PC-3 (cell line): ENCODE measurements at places on chromosomes 4 and X. TPM values are rescaled to one million over a fixed set of nuclear protein-coding genes. Genes with fewer than 3 reads are reported as not detected.

DNA sequence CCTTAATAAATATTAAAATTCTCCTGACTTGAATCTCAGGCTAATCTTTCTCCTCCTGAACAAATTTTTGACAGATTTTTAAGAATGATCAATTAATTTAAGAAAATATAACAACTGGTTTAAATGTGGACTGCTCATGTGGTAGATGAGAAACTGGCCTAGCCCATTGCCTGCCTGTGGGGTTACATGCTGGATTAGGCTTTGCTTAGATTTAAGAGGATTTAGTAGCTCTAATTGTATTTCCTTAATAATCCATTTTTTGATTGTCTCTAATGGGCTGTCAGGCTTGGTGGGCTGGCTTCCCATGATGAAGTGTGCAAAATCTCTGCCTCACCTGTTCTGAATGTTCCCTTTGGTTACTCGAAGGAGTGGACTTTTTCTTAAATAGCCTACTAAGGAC is 27.8 kb upstream of the LIMCH1 start:
- DNase-seq = no peak

DNA sequence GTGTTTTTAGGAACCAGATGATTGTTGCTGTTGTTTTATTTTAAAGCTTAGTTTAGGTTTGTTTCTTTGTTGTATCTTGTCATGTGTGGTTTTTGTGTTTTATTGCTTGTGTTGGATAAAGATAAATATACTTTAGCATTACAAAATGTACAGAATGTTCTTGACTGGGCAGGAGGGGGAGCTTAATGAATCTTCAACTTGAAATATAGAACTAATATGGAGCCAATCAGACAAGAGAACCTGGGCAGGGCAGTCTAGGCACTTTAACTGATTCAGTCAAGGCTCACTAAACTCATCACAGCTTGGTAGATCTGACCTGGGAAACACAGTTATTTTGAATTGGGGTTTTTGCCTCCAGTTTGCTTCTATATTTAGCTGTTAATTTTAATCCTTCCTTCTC is 304.2 kb downstream of the ARHGAP24 start:
- DNase-seq = peak; percentile 24

DNA sequence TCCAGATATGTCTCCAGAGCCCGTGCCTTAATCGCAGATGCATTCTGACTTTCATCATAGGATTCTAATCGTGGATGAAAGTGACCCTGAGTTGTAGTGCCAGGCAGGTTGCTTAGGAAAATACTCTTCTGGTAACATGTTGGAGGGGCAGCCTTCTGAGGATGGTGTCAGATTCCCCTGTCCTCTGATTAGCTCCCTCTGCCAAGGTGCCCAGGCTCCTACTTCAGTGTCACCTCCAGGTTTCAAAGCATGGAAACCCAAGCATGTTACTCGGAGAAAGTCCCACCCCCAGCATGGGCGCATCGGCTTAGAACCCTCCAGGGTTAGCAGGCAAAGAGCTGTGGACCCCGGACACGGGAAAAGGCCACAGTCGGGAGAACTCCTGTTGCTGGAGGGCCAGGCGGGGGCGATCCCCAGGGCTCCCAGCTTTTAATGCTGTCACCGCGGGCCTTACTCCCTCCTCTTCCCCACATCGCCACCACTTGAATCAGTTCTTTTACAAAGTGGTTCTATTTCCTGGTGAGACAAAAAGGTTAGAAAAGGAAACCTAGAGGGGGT is 44.5 kb downstream of the TRIM2 start:
- no peak for DNase-seq

GRCh38 chr4:15757054-15757453 is 21.1 kb upstream of the CD38 start:
- DNase-seq = no peak

DNA sequence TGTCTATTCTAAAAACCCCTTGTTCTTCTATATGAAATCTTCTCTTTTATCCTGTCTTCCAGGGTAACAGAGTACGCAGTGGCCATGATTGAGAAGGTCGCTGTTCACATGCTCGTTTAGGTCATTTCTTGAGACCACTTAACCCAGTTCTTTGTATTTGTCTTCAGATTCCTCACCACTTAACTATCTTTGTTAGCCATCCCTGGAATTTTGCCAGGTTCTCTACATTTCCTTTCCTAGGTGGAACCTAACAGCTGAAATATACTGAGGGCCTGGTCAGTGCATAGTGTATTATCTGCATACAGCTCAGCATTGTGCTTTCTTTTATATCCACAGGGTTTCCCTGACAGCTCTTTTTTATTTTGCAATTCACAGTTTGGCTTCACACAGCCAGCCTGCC is 148.9 kb upstream of the GALNT7 start:
- no peak for DNase-seq

DNA sequence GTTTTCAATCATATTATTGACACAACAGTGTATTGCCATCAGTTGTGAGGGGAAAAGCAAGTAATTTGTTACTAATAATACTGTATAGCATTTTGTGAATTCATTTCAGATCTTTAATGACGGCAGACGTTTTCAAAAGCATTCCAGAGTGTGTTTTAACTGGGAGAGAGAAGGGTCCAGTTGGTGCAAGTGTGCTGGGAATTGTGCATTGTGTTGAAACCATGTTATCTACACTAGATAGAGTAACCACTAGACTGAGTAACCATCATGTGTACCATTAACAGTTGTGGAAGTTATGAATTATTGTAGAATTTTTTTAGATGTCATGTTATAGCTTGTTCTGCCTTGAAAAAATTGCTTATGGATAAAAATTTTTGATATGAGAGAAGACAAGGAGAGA is 104.5 kb upstream of the VEGFC start:
- no peak for DNase-seq

DNA sequence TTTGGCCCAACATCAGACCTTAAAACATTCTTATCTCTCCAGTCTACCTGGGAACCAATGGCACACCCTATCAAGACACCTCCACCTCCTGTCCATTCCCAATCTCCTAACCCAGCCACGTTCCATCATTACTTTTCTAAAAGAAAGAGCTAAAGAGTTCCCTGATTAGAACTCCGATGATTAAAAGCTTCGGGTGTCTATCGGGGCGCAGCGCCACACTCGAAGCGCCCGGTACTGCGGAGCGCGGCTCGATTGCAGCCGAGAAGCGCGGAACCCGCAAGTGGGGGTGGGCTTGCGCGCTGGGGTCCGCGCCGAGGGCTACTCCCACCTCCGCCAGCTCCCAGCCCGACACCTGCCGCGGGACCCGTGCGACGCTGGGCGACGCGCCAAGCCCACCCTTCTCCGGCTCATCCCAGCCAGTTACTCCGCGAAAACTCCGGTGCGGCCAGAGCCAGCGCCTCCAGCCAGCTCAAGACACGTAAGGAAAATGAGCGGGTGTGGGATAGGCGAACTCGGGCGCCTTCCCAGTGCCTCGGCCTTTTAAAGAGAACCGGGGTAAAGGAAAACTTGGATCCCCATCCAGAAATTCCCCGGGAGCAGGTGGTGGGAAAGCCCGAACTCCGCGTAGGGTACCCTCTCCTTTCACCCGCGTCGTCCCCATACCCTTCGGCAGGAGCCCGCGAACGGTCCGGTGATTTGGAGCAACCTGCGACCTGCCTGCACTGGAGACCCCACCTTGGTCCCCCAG is 593 bp downstream of the NPY1R start:
- peak; percentile 7 for DNase-seq

GRCh38 chrX:54641530-54641929 is 111.5 kb downstream of the GNL3L start:
- DNase-seq = peak; percentile 20

The DRD5 gene
- total RNA-seq = not detected in 2 replicates

The IL21 gene
- not detected in 2 replicates for total RNA-seq

- no peak for DNase-seq
These were observed 85.5 kb downstream of the NFKB1 start for GRCh38 chr4:102586644-102587021.

- DNase-seq = no peak
These were observed 49.9 kb upstream of the ADAD1 start for GRCh38 chr4:122328893-122329292.

The ALAS2 gene
- total RNA-seq = not detected in 2 replicates

GRCh38 chr4:121860121-121860520 is 10.2 kb downstream of the BBS7 start:
- no peak for DNase-seq
